ENCODE measurements at places on chromosomes 4 and X.
A peak's percentile ranks its signal among the peaks of the same experiment; 100 is the strongest.

DNA sequence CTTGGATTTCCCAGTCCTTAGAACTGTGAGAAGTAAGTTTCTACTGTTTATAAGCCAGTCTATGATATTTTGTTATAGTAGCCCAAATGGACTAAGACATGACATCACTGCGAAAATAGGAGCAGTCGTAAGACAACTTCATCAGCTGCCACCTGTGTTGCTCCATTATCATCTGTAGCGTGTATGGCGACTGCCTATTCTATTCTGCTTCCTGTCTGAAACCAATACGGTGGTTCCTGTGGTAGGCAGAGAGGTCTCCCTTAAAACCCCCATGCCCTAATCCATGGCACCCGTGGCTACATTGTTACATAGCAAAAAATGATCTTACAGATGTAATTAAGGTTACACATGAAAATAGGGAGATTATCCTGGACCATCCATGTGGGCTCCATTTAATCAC is 105.4 kb upstream of the FAT1 start:
- DNase-seq = no peak

DNA sequence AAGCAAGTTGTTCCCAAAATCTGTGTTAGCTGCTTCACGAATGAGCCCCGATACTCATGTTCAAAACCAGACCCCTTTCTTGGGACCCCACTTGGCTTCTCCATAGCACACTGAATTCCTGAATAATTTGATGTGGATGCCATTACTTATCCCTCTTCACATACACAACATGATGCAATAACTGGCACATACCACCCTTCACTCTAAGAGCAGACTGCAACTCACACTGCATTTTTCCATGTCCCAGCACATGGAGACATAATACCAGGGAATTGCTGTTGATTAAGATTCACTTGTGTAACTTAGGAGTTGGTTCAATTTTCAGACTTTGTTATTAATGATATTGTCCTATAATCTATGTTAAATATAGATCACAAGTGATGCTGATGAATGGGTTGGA is 213.4 kb downstream of the MAML3 start:
- no peak for DNase-seq

- no peak for DNase-seq
Observed at GRCh38 chrX:136250191-136251040, 784 bp downstream of the MAP7D3 start.

DNA sequence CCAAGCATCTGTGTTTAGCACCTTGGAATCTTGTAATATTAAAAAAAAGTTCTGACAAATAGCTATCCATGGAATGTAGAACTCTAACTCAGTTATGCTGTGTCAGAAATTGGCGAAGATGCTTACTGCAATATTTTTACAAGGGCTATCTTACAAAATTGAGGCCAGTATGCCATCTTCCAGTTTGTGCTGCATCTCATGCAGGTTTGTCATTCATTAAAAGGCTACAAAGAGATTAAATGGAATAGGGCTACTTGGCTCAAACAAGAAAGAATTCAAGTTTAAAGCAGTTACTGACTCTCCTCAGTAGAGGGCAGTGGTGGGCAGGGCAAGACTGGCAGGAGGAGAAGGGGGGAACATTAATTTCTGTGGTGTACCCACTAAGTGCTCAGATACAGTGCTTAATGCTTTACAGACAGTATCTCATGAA is 66.5 kb downstream of the SHROOM4 start:
- no peak for DNase-seq

- no peak for DNase-seq
Observed at GRCh38 chrX:52933976-52934703, 24.2 kb downstream of the FAM156A start.

DNA sequence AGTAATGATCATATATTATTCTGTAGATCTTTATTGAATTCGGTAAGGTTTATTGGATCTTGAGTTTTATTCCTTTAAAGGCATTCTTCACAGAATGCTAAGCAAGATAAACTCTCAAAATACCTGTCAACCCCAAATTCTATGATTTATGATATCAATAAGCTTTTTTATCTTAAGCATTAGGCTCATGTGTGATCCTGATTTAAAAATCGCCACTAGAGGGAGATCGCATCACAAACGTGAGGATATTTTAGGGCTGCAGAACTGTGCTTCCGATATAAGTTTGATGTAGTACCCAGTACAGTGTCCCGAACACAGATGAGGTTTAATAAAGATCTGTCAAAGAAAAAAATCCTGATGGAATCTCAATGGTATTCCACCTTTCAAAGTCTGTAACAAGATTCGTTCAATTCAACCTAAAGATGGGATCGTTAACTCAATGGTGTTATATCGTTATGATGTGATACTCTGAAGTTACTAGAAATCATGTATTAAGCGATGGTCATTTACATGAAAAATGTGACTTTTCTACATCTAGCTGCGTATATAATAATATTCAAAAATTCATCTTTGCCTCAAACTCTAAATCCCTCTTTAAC is 169.0 kb downstream of the CORIN start:
- peak; percentile 8 for DNase-seq

- peak; percentile 73 for DNase-seq
Observed at GRCh38 chr4:36285784-36286480, 4.5 kb downstream of the DTHD1 start.

DNA sequence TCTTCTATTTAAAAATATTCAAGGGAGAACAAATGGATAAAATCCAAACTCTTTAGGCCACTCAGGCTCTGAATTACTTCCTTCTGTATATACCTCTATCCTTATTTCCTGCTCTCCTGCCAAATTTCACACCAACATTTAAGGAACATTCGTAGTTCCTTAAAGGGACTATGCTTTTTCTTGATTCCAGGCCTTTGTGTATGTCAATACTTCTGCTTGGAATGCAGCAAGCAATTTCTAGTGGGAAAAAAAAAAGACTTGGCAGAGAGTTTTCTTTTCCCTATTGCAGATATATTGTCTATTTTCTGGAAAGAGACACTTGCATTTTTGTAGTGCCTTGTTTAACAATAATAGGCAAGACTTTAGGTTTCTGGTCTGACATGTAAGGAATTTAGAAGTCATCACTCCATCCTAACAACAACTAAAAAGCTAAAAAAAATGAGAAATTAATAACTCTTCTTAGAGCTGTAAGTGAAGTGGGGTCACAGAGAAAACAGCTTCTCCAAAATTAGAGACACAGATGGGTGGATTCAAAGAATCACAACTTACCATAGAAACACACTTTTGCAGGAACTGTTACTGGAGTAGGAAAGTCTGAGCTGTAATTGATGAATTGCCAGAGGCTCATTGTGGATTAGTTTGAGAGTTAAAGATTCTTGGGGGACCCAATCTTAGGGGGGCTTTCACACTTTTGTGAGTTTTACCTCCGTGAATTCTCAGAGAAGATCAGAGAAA is 2.1 kb upstream of the ADH5 start:
- no peak for DNase-seq

- DNase-seq = no peak
Observed at GRCh38 chr4:38582445-38582844, 81.6 kb upstream of the KLF3 start.

DNA sequence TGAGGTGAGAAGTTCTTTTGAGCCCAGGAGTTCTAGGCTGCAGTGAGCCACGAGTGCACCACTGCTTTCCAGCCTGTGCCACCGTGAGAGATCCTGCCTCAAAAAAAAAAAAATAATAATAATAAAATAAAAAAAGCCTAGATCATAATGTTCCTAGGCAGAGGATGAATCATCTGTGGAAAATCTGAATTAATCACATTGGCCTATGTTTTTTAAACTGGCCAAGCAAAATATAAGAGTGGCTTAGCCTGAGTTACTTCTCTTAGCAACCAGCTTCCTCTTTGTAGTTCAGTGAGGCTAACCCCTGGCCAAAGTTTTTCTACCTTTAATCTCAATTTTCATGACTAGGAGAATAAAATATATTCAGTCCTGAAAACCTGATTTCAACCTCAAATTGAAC is 614.6 kb downstream of the PPP4R3C start:
- DNase-seq = no peak

DNA sequence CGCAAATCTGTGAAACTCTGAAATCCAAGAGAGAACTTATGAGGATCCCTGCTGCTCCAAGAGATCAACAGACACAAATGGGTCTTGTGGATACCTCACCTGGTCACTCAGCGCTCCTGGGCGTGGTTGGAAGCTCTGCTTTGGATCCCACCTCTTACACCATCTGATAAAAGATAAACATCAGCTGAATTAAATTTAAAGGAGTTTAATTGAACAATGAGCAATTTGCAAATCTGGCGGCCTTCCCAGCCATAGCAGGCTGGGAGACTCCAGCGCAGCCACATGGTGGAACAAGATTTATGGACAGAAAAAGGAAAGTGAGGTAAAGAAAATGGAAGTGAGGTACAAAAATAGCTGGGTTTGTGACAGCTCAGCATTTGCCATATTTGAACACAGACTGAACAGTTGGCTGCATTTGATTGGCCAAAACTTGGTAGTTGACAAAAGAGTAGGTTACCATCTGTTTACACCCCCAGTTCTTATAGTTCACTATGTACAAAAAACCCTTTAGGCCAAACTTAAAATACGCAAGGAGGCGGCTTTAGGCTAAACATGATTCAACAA is 437.3 kb upstream of the NDST3 start:
- DNase-seq = no peak

DNA sequence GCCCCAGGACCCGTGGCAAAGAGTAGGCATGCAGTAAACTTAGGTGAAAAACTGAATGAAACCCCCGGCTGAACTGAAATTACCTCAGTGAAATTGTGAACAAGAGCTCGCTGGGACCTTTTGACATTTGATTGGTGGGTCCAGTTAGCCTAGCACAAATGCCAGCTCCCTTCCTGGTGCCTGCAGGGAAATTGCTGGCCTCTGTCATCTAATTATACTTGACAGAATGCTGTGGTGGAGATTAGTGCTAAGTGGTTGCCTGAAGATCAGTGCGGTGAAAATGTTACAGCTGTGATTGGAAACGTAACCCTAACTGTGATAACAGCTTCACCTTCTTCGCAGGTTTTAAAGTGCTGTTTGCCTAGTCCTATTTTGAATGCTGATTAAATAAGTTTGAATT is 43.0 kb downstream of the ADD1 start:
- no peak for DNase-seq

DNA sequence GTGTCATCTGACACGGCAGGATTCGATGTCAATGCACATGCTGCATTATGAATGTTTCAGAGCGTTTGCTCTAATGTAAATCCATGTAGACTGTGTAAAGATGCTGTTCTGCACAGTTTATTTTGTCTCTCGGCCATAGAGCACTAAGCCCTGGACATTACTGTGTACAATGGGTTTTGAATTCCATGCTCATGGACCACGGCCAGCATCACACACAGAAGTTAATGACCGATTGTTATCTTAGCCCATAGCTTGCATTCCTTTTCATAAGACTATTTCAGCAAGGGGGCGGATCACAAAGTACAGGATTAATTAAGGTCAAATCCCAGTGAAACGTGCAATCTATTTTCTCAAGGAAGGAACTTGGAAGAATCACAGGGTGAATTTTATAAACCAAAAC is 286.1 kb upstream of the TENM3 start:
- DNase-seq = no peak

- DNase-seq = no peak
Observed at GRCh38 chr4:106875340-106875739, 160.8 kb downstream of the DKK2 start.

GRCh38 chr4:40721730-40722171 is 28.0 kb upstream of the NSUN7 start:
- peak; percentile 56 for DNase-seq

- no peak for DNase-seq
Observed at GRCh38 chrX:19702856-19703255, 184.5 kb downstream of the SH3KBP1 start.

DNA sequence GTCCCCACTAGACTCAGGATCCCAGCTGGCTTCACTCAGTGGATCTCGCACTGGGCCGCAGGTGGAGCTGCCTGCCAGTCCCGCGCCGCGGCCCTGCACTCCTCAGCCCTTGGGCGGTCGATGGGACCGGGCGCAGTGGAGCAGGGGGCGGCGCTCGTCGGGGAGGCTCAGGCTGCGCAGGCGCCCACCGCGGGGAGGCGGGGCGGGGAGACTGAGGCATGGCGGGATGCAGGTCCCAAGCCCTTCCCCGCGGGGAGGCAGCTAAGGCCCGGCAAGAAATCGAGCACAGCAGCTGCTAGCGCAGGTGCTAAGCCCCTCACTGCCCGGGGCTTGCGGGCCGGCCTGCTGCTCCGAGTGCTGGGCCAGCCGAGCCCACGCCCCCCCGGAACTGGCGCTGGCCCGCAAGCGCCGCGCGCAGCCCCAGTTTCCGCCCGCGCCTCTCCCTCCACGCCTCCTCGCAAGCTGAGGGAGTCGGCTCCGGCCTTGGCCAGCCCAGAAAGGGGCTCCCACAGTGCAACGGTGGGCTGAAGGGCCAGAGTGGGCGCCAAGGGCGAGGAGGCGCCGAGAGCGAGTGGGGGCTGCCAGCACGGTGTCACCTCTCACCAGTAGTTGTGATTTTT is 1038.0 kb downstream of the PCDH19 start:
- DNase-seq = no peak

All from epithelial cell of prostate (primary cell).